ENCODE measurements at places on chromosomes 6 and 20.

GRCh38 chr20:1302685-1303541 is 26.0 kb downstream of the SDCBP2 start:
- DNase-seq = no peak

DNA sequence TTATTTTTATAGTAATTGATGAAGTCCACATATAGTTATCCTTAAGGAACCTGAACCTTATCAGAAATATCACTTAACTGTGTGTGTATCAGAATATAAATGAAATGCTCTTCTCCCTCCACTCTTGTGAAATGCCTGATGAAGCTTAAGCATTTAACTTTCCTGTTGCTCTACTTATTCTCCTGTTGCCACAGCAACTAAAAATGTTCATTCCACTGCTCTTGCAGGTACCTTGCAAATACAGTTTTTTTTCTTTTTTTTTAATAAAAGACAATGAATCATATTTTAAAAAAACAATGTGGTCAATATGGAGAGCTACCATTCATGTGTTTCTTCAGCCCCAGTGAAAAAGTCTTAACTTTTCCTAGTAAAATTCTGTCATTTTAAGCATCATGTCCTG is 210.3 kb downstream of the RFPL4B start:
- no peak for DNase-seq

DNA sequence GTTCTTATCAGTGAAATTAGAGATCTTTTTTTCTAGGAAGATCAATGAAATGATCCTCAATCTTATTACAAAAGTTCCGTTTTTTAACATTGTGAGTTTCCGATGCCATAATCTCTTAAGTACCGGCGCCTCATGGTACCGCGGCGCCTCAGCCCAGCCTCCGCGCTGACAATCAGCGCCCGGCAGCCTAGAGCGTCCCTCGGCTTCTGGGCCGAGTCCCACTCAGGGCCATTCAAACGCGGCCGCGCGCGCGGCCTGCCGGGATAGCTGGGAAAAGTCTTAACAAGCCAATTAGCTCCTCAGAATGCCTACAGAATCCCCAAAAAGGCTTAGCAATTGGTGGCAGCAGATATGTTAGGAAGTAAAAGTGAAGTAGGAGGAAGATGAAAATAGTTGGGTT is 204.8 kb downstream of the ADGB start:
- no peak for DNase-seq

- no peak for DNase-seq
These were observed 49.7 kb upstream of the SNX9 start for GRCh38 chr6:157773248-157773773.

DNA sequence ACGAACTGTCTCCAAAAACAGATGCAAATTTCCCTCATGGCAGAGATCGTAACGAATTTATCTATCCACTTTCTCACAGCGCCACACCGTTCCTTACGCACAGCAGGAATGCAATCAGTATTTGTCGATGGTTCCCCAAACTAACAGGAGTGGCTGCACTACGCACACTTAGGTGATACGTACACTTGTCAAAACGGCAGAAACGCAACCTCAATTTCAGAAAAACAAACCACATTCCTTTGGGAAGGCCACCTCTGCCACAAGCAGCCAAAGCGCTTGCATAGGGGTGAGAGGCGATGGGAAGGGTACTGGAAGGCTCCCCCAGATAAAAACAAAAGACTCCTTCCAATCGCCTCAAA is 638 bp downstream of the MDN1 start:
- DNase-seq = no peak

DNA sequence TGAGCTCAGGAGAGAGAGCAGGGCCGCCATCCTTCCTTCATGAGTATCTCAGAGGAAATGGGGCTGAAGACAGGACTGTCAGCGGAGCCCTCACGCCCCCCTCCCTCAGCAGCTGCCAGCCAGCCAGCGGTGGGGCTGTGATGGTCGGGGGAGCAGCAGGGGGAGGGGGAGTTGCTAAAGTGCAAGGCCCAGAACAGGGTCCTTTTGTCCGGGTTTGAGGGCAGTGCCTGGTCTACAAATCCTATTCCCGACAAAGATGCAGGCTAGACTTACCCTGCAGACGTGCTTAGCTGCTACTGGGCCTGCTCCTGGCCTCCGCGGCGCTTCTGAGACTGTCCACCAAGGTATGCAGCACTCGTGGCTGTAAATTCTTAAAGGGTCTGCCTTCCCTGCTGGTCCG is 593.4 kb upstream of the CDH4 start:
- no peak for DNase-seq

GRCh38 chr6:100118301-100118700 is 124.3 kb upstream of the MCHR2 start:
- no peak for DNase-seq

DNA sequence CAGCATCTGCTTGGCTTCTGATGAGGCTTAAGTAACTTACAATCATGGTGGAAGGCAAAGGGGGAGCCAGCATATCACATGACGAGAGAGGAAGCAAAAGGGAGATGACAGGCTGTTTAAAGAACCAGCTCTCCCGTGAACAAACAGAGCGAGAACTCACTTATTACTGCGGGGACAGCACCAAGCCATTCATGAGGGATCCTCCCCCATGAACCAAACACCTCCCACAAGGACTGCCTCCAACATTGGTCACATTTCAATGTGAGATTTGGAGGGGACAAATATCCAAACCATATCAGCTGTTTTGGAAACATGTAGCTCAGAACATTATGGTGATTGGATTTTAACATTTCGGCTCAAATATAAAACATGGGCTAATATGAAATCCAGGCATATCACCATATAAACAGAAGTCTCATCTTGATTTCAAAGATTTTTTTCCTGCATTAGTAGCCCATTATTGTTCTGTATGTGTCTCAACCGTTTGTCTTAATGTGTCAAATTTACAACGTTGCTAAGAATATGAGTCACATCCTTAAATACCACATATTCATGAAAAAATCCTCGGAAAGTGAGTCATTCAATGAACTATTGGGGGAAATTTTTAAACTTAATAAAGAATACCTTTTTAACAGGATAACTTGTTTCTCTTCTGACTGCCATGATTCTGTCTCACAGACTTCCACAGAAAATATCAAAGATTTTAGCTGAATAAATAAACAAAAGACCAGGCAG is 894.3 kb downstream of the TFAP2A start:
- no peak for DNase-seq

DNA sequence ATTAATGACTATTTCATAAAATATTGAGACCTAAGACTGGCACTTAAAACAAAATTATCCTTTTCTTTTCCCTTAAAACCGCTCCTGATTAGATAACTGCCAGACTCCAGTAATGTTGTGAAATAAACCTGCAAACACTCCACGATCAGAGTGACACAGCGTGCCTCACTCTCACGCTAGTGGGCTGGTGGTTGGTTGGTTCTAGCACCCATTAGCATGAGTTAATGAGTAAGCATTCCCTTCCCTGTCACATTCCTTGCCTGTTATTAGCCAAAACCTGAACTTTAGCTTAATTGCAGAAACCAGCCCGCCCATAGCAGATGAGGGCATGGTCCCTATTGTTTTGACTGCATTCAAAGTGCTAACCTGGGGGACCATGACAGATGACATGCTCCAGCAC is 193.4 kb downstream of the CD83 start:
- no peak for DNase-seq

GRCh38 chr6:85298553-85298952 is 151.3 kb upstream of the NT5E start:
- DNase-seq = no peak

DNA sequence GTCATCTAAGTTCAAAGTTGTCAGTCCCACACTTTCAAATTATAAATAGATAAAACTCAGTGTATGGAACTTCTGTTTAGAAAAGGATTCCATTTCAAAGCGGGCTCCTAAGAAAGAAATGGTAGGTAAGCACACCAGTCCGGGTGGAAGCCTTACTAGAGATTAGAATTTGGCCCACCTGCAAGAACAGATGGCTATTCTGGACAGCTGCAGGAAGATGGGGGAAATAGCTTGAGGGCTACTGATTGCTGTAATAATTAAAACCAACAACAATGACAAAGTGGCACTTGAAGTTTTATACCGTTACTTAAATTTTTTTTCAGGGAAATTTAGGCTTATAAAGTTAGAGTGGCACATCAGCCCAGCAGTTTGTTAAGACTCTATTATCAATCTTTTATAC is 83.3 kb downstream of the HIVEP2 start:
- no peak for DNase-seq

DNA sequence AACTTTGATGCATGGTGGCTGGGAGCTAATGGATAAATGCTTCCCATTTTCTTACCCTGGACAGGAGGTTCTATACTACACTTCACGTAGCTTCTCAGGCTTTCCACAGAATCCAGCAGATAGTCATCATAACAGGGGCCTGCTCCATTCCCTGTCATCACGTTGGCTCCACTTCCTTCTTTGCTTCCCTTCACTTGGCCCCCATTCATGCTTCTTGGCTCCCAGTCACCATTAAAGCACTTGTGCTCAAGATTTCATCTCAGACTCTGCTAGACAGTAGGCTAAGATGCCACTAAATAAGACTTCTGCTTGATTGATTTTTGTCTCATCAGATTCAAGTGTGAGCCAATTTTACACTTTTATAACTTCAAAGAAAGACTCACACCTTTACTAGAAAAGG is 134.5 kb upstream of the ENPP5 start:
- no peak for DNase-seq

DNA sequence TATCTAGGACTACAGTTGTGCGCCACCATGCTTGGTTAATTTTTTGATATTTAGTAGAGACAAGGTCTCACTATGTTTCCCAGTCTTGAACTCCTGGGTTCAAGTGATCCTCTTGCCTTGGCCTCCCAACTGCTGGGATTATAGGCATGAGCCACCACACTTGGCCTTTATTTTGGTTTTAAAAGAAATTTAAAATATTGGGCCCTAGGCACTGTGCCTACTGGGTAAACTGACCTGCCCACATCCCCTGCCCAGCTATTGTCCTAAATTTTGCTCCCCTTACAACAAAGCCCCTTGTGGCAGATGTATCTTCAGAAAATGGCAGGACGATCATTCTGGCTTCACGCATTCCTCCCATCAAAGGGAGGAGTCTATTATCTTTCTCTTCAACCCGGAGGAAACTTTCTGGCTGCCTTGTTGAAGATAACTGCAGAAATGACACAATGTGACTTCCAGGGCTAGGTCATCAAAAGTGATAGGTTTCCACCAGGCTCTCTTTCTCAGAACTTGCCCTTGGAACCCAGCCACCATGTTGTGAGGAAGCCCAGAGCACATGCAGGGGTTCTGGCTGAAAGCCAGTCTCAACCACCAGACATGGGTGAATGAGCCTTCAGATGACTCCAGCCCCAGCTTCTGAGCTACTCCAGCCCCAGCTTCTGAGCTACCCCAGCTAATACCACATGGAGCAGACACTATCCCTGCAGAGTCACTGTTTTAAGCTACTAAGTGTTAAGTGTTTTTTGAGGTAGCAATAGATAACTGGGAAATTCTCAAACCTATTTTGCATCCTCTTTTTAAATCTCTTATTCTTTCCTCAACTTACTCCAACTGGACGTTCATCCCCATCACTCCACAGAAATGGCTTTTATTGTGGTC is 4.6 kb upstream of the GUCA1B start:
- no peak for DNase-seq

Data from CD4-positive, alpha-beta T cell treated with Interleukin-1 beta for 1 hour (primary cell).